ENCODE measurements at places on chromosomes 2 and 18.

DNA sequence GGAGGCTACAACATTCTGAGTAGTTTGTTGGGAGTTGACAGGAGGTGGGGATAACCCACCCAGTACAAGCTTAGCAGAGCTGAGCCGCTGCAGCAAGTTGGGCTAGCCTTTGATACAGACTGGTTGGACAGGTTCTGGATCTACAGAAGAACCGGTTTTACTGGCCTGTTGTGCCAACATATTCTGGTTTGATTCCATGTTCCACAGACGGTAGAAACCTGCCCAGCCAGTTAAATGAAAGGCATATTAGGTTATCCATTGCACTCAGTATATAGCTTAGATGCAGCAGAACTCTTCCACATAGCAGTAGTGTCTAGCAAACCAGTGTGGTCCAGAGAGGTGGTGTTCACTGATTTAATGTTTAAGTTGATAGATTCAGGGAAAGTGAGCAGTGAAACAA lies 19.3 kb upstream of the RBBP8 start:
- peak; percentile 70 for DNase-seq

DNA sequence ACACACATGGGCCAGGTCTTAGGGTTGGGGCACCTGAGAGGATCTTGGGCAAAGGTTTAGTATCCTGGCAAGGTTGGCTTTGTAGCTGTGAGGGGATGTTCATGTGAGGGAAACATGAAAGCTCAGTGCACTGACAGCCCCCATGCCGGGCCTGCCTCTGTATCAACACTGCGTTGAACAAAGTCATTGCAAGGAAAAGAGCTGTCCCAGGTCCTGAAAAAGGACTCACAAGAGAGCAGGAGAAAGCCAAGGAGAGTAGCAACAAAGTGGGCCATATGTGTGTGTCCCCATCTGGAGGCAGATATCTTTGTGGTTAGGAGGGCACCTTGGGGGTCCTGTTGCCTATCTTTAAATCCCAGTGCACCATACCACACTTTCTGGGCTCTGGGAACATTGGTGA lies 237.8 kb upstream of the THSD7B start:
- DNase-seq: peak; percentile 31

GRCh38 chr2:37011130-37011529 lies 44.8 kb upstream of the STRN start:
- DNase-seq: no peak

DNA sequence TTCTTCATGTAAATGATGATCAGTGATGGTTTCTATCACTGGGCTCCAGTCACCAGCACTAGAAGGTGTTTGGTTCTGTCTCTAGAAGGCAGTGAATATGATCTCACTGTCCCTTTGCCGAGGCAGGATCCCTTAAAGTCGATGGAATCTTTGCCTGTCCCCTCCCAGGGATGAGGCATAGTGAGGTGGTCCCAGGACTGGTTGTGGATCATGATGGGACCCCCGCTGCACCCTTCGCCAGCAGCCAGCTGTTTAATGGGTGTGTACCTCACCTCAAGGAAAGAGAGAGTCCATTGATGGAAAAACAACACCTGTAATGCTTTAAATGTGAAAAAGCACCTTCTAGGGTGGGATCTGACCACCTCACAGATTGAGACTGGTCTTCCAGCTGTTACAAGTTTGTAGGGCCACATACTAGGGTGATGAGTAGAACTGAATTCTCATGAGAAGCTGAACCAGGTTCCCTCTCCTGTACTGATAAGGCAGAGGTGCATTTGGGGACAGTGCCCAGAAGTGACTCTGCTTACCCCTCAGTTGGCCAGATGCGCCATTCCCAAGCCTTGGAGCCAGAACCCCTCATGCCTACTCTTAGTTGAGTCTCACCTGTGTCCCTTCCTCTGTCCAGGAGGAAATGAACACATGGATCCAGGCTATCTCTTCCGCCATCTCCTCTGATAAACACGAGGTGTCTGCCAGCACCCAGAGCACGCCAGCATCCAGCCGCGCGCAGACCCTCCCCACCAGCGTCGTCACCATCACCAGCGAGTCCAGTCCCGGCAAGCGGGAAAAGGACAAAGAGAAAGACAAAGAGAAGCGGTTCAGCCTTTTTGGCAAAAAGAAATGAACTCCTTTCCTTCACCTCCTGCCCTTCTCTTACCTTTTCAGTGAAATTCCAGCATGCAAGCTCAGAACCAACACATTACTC lies 55.5 kb upstream of the EML6 start:
- DNase-seq: no peak

DNA sequence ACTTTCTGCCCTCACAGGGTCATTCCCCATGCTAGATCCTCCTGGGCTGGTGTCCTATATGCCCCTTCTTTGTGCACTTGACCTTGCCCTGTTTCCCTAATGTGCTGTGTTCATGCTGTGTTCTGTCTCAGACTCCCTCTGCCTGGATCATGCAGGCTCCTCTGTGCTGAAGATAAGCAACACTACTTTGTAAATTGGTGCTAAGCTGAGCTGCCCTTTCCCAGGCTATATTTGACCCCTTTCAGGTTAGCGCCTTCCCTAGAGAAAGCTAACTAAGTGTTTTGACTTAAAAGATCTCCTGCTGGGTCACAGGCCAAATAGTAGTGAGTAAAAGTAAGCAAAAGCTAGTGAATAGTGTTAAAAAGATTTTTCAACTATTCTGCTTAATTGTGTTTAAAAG lies 257.2 kb upstream of the RGPD4 start:
- DNase-seq: no peak

GRCh38 chr18:29651122-29651680 lies 1391.3 kb downstream of the DSC3 start:
- DNase-seq: no peak

DNA sequence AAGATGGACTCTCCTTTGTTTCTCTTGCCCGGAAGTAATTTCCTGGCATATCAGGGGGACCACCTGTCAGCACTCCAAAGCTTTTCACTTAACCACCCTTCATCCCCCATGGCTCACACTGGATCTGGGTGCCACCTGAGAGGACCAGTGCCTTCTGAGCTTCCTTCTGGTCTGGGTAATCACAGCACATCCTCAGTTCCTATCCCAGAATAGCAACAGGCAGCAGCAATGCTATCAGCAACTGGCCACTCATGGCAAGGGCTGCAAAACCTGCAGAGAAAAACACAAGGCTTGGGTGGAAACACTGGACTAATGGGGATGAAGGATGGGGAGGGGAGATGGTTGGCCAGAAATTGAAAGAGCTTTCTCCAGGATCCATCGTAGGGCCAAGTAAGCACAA lies 59.9 kb upstream of the STPG4 start:
- no peak for DNase-seq

DNA sequence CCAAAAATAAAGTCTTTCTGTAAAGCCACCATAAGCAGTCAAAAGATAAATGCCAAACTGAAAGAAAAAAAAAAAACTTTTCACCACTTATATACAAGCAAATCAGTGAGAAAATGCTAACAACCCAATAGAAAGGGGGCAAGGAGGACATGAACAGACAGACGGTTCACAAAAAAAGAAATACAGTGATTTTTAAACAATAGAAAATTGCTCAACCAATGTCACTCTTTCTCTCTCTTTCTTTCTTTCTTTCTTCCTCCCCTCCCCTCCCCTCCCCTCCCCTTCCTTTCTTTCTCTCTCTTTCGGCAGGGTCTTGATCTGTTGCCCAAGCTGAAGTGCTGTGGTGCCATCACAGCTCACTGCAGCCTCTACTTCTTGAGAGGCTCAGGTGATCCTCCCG lies 28.8 kb upstream of the SPATA3 start:
- DNase-seq: no peak

DNA sequence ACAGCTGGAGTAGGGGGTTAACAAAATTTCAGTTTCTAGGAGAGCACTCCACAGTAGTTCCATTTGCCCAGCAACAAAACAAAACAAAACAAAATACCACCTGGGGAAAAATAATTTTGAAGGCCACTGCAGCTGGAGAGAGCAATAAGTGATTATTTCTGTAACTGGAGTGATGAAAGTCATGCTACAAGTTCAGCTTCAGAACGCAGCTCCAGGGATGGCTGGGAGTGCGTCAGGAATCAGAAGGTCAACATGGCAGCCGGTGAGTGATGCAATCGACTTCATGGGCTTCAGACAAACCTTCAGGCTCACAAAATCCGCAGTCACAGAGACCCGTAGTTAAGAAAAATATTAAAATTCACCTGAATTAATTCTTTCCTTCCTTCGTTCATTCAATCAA lies 41.0 kb downstream of the ABHD3 start:
- DNase-seq: no peak

DNA sequence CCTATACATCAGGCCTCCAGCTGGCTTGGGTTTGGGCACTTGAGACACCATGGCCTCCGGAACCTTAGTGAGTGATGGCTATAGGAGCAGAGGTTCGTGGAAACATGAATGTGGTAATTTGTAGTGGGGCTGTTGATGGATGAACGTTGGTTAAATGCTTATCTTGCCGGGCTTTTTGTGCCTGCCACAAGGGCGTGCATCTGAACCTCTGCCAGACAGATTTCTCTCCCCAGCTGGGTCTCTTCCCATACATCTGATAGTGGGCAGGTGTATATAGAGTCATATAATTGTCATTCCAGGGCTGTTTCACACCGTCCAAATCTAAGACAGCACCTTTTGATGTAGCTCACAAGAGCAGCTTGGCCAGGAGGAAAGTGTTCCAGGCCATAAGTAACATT lies 14.7 kb downstream of the LAMA3 start:
- DNase-seq: no peak

GRCh38 chr2:27093430-27094352 lies 7.1 kb downstream of the KHK start:
- DNase-seq: no peak

DNA sequence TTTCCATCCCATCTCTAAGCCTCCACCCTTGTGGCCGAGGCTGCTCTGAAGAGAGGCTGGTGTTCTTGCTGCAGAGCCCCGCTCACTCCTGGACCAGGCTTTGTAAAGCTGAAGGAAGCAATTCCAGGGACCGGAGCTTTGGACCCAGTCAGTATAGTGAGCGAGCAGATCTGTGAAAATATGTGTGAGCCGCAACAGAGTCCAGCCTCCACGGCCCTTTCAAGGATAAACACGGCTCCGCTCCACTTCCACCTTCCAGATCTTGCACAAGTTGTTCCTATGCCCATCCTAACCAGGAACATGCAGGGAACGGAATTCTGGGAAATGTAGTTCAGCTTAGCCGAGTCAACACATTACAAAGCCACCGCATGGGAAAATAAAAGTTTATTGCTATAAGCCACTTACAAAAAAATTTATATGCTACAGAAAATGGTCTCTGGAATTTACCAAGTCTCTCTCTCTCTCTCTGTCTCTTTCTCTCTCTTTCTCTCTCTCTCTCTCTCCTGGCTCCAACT lies 151.7 kb upstream of the ZNF521 start:
- DNase-seq: peak; percentile 67

DNA sequence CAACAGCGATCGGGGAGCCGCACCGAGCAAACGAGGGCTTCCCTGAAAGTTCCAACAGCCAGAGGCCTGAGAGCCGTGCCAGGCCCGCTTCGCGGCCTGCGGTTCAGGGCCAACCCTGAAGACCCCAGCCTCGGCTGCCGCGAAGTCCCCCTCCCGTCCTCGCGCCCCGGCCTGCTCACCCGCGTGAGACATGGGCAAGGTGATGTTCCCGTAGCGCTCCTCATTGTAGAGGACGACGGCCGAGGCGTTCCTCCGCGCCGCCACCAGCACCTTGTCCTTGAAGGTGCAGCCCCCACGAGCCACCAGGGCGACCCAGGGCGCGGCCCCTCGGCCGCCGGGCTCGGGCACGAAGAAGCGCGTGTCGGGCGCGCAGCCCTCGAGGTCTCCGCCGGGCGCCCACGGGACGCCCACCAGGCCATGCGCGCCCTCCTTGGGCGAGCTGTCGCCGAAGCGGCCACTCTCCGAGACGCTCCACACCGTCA lies 510 bp downstream of the RNF149 start:
- DNase-seq: no peak

DNA sequence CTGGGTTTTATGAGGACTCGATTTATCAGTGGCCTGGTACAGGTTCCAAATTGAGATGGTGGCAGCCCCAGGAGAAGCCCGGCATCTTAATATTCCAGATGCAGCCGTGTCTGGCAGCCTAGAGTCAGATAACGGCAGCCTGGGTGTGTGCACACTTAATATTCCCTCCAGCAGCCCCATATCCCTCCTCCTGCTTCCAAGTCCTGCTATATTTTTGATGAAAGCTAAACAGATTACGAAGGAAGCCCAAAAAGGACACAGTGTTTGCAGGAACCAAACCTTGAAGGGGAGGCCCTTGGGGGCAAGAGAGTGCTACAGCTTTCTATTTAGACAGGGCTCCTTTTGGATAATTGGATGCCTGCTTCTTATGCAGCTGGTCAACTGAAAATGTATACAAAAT lies 25.1 kb upstream of the ALK start:
- no peak for DNase-seq

DNA sequence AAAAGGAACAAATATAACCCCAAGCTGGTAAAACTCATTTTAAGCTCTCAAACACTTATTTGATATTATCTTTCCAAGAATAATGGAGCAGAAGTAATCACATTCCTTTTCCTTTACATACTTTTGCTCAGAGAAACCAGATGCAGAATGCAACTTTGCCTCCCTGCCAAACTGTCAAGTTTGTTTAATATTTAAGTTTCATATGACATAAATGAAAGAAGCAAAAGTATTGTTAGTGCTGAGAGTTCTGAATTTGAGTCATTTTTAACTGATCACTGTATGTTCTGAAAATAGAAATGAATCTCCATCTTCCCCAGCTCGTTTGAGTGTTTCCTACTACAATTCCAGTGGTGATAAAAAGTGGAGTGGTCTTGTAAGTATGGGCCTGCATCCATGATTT lies 423.4 kb downstream of the PID1 start:
- DNase-seq: no peak

DNA sequence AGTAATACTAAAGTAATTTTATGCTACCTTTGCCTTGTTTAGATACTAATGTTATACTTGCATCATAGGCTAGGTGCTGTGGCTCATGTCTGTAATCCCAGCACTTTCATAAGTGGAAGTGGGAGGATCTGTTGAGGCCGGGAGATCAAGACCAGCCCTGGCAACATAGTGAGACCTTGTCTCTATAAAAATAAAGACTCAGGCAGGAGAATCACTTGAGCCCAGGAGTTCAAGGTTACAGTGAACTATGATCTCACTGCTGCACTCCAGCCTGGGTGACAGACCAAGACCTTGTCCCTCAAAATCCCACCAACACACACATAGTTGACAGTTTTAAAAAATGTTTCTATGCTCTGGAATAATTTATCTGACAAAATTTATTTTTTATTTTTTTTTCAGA lies 6.9 kb upstream of the DNAJC27 start:
- DNase-seq: no peak

GRCh38 chr18:3706279-3707097 lies 256.5 kb downstream of the TGIF1 start:
- no peak for DNase-seq

GRCh38 chr2:62309465-62310091 lies 113.7 kb downstream of the B3GNT2 start:
- DNase-seq: no peak

- DNase-seq: no peak
Observed at GRCh38 chr2:99953750-99954149, 188.6 kb downstream of the AFF3 start.

GRCh38 chr2:197782126-197782525 lies 3.0 kb downstream of the BOLL start:
- DNase-seq: no peak

GRCh38 chr18:77448046-77448445 lies 198.4 kb downstream of the GALR1 start:
- DNase-seq: no peak

All from left renal pelvis (tissue), 4 donors.